ENCODE measurements at places on chromosomes 12 and 14. TPM values are rescaled to one million over a fixed set of nuclear protein-coding genes. Genes with fewer than 3 reads are reported as not detected.

The LRRIQ1 gene
- not detected for total RNA-seq

DNA sequence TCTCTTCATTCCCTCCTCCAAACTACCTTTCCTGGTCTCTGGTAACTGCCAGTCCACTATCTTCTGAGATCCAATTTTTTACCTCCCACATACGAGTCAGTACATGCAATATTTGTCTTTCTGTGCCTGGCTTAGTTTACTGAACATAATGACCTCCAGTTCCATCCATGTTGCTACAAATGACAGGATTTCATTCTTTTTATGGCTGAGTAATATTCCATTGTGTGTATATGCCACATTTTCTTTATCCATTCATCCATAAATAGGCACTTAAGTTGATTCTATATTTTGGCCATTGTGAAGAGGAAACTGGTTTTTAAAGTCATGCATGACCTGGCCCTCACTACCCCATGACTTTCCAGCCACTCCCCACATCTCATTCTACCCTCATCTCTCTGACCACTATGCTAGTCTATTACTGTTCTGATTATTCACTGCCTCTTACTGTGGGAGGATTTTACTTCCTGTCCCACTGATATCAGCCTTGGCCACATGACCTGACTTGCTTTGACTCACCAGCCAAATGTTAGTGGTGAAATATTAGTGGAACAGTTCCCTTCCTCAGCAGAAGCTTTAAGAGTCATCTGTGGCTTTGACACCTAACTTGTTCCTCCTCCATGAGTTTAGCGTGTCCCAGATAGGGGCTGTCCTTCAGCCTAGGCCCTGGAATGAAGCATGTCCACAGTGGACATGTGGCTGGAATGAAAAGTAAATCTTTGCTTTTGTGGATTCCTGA is 52.2 kb downstream of the GOLGA5 start:
- peak overlapping the region; percentile 55 for H3K27ac ChIP-seq
- peaks cover 12% of the 10 kb centered on the region for H3K36me3 ChIP-seq
- H3K4me1 ChIP-seq: peaks cover 23% of the 10 kb centered on the region
- no peak for DNase-seq

DNA sequence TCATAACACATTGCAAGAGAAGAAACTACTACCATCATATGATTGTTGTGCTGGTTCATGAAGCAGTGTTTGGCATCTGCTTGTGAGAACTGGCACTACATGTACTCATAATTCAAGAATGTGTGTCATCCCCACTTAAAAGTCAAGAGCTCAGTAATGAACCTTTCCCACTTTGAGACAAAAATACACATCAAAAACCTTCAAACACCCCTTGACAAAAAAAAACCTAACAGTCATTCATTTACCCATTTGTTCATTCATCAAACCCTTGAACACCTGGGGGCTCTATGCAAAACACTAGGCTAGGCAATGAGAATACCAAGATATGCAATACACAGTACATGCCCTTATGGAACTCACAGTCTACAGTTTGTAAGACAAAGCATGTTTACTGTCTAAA is 40.0 kb downstream of the KIF21A start:
- peaks cover 4% of the 10 kb centered on the region for H3K36me3 ChIP-seq
- H3K27ac ChIP-seq: no peak overlapping the region
- no peak for DNase-seq
- H3K4me1 ChIP-seq: peaks cover 23% of the 10 kb centered on the region

The PTPN6 gene
- 252 TPM for total RNA-seq

- H3K4me3 ChIP-seq: peak overlapping the region; percentile 91
- peaks cover 63% of the 10 kb centered on the region for H3K36me3 ChIP-seq
- no peaks in the 10 kb centered on the region for H3K27me3 ChIP-seq
These were observed 12.9 kb downstream of the BCL11B start for GRCh38 chr14:99258876-99259726.
